ENCODE measurements at places on chromosomes 7 and 10. TPM values are rescaled to one million over a fixed set of nuclear protein-coding genes. Genes with fewer than 3 reads are reported as not detected.
A peak's percentile ranks its signal among the peaks of the same experiment; 100 is the strongest.

GRCh38 chr7:22983257-22983855 lies 30.6 kb downstream of the HYCC1 start:
- DNase-seq, result no peak

DNA sequence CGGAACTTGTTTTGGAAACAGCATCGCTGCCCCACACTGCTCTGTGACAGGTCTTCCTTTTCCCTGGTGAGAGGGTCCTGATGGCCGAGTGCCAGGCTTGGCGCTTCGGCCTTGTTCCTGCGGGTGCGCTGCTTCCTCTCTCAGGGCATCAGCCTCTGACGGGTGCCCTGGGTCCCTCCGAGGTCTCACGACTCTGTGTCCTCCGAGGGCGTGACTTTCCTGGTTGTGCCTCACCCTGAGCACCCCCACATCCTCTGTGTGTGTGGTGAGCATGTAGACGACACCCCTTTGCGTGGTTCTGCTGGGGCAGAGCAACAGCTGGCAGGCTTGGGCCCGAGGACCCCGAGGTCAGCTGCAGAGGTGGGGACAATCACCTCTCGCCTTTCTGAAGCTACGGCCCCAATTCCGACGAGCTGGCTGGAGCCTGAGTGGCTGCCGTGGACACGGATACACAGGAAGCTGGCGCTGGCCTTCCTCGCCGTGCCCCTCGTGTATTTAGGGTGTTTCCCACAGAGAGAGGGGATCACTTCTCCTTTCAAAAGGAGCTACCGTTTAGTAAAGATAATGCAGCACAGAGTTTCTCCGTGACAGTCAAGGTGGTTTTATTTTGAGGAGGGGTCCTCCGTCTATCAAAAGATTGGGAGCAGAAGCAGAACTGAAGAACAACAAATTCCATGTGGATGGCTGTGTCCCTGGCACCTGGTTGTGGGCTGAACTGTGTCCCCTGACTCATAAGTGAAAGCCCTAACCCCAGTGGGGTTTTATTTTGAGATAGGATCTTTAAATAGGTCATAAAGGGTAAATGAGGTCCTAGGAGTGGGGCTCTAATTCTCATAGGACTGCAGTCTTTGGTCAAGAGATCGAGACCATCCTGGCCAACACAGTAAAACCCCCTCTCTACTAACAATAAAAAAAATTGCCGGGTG lies 36.2 kb upstream of the PITRM1 start:
- DNase-seq, result no peak

DNA sequence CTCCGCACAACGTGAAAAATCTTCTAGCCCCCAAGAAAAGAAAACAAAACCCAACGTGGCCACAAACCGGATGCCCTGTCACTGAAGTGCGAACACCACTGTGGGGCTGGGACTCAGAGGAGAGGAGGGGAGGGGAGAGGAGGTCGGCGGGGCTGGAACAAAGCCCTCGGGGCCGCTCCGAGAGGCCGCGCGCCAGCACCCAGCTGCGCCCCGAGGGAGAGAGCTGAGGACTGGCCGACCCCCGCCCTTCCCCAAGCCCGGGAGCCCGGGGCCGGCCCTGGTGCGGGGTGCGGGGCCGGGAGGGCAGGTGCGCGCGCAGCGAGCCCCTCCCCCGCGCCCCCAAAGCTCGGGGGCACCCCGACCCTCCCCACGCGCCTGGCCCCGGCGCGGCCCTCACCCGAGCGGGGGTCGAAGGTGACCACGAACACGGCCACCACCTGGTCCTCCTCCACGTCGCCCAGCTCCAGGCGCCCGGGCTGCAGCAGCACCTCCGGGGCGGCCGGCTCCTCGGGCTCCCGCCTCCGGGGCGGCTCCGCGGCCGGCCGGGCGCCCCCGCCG lies 398 bp downstream of the DENND11 start:
- no peak for DNase-seq

KIAA1549 gene
- 3.9 TPM for polyA plus RNA-seq

GRCh38 chr10:125005312-125006187 lies 63.6 kb downstream of the ZRANB1 start:
- DNase-seq, result no peak

DNA sequence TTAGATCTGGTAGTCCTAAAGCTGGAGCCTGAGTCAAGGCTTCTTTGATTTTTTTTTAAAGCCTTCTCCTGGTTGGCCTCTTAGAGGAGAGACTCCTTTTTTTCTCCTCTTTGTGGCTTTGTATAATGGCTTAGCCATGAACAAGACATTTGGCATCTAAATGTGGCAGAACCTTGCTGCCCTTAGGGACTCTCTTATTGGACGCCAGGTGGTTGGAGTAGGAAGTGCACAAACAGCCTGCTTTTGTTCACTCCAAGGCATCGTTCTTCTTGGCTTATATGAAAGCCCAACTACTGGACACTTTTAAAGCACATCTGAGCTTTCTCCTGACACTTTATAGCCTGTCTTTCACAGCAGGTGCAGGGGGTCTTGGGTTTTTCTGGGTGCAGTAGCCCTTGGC lies 25.0 kb downstream of the ZPBP start:
- DNase-seq, result peak; percentile 5

DNA sequence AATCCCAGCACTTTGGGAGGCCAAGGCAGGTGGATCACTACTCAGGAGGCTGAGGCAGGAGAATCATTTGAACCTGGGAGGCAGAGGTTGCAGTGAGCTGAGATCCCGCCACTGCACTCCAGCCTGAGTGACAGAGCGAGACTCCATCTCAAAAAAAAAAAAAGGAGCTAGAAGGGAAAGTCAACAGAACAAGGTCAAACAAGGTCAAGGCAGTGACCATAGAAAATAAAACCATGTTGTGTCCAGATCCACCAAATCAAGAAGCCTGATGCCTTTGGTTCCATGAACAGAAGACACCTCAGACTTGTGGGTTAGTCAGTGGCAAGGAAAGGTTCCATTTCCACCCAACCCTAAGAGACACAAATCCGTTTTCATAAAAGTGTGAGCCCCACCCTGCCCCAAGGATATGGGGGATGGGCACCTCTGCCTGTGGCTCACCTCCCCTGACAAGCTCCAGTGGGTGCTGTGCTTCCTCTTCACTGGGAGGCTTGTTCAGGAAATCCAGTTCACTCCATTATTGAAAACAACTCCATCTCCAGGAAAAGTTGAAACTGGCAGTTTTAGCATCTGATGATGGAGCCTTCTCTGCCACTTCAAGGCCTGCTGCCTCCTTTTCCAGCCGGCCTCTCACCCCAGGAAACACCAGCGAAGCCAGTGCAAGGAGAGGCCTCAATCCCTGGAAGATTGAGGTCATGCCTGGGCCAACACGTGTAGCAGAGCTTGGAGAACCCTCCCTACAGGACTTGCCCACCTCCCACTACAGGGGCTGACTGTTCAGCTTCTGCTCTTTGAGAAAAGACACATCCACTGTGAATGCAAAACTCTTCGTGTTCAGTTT lies 152.9 kb downstream of the NRF1 start:
- no peak for DNase-seq

GRCh38 chr10:124282326-124282725 lies 136.4 kb downstream of the OAT start:
- DNase-seq, result no peak

GJD4 gene
- 0.09 TPM for polyA plus RNA-seq

- DNase-seq, result no peak
These were observed 1128.5 kb downstream of the TYW1 start for GRCh38 chr7:68125168-68125567.

LRRC61 gene
- 22.8 TPM for polyA plus RNA-seq

FXYD4 gene
- not detected for polyA plus RNA-seq
